ENCODE measurements at places on chromosomes 3 and 15.

- no peak for DNase-seq
Observed at GRCh38 chr3:170699158-170700053, 113.5 kb upstream of the SLC7A14 start.

- no peak for DNase-seq
Observed at GRCh38 chr3:145727476-145727875, 433.5 kb downstream of the PLOD2 start.

DNA sequence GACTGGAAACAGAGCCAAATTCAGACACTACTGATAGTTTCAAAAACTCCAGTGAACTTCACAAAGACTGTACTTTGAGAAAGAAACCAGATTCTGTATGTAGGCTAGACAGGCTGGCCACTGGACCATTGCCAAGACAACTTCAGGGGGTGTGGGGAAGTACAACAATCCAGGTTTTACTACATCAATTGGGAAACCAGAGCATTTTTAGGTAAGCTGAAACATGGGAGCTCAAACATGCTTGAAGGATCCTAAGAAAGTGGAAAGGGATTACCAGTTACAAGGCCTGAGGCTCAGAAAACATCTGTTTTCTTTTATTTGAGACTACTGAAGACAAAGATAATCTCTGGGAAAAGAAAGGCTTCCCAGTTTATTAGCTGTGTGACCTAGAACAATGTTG lies 26.9 kb upstream of the ZNF280D start:
- DNase-seq = no peak

GRCh38 chr3:169071003-169071402 lies 592.5 kb downstream of the MECOM start:
- DNase-seq = no peak

GRCh38 chr3:115651599-115651998 lies 28.3 kb downstream of the GAP43 start:
- DNase-seq = no peak

- DNase-seq = no peak
Observed at GRCh38 chr3:120028271-120029047, 65.8 kb downstream of the GSK3B start.

DNA sequence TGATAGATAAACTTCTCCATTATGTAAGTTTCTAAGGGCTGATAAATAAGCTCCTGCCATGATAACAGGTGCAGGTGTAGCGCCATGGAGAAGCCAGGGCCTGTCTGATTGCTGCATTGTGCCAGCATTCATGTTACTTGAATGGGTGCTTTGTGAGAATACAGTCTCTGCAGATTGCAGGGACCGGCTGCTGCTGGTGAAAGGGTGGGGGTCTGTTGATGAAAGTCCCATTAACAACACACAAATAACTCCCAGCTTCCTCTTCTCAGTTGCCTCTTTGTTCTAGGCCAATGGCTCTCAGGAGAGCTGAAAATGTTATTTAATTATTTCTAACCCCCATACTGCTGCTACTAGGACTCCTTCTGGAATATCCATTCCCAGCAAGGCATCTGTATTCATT lies 77.2 kb downstream of the RTP4 start:
- no peak for DNase-seq

GRCh38 chr15:35306361-35306981 lies 221.4 kb upstream of the NANOGP8 start:
- DNase-seq = no peak

All from activated CD4-positive, alpha-beta T cell treated with anti-CD3 and anti-CD28 coated beads for 24 hours (primary cell).